IMR-90 (cell line): ENCODE measurements at places on chromosomes 3 and 15.

- DNase-seq = peak; percentile 79
These were observed 12.4 kb upstream of the ZNF770 start for GRCh38 chr15:35000511-35000910.

DNA sequence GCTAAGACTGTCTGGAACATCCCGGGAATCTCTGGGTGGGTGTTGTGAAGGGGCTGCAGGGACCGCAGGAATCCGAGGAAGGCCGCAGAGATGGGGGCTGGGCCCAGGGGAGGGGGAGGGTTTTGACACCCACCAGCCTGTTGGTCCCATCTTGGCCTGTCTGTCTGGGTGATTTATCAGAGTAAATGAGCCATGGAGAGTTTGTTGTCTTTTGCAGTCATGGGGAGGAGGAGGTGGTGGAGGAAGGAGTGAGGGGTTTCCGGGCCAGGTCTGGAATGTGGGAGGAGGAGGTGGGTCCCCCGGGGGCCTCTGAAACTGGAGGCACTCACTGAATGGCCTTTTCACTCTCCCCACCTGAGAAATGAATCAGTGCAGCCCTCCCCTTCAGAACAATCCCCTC lies 11.5 kb downstream of the SEMA3F start:
- no peak for DNase-seq

GRCh38 chr3:94043285-94043684 lies 14.9 kb upstream of the STX19 start:
- DNase-seq = no peak

- no peak for DNase-seq
These were observed 20.0 kb upstream of the TRANK1 start for GRCh38 chr3:36964817-36965216.

GRCh38 chr3:46367811-46368210 lies 2.9 kb upstream of the CCR5 start:
- DNase-seq = no peak

DNA sequence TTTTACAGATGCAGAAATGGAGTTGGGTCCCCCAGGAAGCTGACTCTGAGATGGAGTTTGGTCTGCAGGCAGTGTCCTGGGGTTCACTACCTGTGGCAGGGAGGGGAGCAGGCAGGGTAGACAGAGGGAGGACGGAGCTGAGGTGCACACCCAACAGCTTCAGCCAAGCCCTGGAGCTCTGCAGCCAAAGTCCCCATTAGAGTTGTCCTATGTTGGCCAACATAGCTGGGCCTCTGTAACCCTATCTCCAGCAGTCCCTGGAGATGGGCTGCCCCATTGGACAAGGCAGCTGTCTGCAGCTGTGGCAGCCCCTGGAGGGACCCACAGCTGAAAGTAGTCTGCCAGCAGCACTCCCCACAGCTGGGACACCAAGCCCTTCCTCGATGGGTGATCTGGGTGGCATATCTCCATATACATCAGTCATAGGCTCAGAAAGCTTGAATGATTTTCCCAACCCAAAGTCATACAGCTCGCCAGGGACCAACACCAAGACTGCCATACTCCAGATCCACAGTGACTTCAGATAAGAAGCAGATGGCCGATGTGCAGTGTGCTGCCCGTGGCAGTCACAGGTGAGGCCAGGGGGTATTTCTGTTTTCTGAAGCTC lies 31.9 kb downstream of the STARD5 start:
- no peak for DNase-seq

DNA sequence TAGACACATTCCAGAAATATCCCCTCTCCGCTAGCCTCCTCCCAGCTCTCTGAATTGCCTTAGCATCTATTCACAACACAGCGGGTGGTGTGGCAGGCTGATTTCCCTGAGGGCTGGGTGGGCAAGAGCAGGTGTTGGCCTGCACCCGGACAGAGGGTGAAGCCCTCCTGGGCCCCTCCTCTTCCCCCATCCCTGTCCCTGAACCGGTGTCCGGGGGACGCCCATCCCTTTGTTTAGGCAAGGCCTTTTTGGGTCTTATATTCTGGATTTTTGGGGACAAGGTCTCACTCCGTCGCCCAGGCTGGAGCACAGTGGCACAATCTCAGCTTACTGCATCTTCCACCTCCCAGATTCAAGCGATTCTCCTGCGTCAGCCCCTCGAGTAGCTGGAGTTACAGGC lies 55.2 kb upstream of the KLHL25 start:
- no peak for DNase-seq

- DNase-seq = no peak
These were observed 40.5 kb downstream of the OSTN start for GRCh38 chr3:191239407-191240031.

DNA sequence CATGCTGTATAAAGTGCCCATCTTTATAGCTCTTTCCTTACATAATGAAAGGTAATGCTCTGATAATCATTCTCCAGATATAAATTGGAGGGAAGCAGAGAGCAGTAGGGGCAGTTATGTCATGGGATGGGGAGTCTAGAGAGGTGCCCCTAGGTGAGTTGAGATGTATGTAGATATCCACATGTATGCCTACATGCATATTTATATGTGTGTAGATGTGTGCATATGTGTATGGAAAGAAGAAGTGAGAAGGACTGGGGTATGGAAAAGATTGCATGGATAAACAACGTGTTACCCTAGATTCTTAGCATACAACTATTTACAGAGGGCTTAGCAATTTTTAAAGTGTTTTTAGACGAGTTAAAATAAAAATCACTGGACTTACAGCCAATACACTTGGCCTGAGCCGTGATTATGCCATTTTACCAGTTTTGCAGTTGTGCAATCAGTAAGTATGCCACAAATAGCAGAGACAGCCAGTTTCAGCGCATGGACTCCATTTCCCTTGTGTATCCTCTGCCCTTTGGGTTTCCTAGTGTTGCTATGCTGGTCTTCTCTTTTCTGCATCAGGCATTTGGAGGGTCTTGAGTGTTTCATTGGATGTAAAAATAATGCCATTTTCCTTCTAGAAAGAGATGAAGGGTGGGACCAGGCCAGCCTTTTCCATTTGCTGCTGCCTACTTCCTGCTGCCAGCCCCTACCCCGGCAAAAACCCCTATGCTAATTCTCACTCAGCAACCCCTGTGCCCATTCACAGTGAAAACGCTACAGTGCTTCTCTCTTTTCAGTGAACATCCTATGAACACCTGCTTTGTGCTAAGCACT lies 199.4 kb upstream of the NR2E3 start:
- DNase-seq = no peak

GRCh38 chr3:23945663-23945912 lies 502 bp downstream of the NR1D2 start:
- DNase-seq = no peak

GRCh38 chr3:150388498-150389418 lies 19.3 kb upstream of the TSC22D2 start:
- no peak for DNase-seq

DNA sequence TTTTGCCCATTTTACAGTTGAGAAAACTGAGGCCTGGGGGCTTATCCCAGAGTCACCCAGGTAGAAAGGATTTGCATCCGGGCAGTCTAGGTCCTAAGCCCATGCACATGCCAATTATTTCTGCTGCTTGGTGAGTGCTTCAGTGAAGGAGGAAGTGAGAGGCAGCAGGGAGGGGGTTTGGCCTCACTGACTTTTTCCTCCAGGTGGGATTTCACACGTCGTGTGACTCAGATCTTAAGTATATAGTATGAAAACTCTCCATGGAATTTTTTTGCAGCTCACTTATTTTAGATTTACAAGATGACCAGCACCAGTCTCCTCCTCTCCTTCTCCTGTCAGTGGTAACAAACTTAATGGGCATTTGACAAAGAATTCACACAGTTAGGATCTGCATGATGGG lies 4.6 kb downstream of the ITGA11 start:
- peak; percentile 36 for DNase-seq

DNA sequence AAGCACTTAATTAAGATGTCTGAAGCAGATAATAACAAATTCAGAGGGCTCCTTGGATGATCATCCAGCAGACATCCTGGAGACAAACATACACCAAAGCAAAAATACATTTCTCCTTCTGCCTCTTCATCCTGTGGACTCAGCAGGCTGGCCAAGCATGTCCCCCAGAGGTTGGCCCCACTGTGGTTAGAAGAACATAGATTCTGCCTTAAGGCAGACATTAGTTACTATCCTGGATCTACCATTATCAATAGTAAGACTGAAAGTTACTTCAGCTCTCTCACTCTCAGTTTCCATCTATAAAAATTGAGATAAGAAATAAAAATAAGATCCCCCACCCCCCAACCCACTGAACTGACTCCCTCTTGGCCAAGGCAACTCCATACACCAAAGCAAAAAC lies 28.6 kb upstream of the TGFBR2 start:
- no peak for DNase-seq

GRCh38 chr3:99330281-99330680 lies 308.1 kb upstream of the COL8A1 start:
- DNase-seq = peak; percentile 34

- no peak for DNase-seq
These were observed 19.6 kb upstream of the FGD5 start for GRCh38 chr3:14799146-14799545.

DNA sequence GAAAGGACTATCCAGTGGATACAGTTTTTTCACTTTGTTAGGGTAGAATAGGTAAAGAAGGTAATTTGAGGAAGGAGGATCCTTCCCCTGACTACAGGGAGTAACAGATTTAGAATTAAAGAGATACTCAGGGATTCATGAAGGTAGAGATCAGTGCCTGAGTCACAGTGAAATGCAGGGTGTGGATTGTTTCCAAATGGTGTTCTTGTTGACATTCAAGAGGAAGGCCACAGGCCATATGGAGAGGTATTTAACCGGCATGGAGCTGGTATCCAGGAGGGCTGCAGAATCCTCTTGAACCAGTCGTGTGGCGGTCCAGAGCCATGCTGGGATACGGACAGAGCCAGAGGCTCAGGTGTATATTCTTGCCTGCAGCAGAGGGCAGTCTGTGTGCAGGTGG lies 28.2 kb downstream of the GYG1 start:
- peak; percentile 44 for DNase-seq
